ACHN (cell line): ENCODE measurements at places on chromosomes 5 and 9.

DNA sequence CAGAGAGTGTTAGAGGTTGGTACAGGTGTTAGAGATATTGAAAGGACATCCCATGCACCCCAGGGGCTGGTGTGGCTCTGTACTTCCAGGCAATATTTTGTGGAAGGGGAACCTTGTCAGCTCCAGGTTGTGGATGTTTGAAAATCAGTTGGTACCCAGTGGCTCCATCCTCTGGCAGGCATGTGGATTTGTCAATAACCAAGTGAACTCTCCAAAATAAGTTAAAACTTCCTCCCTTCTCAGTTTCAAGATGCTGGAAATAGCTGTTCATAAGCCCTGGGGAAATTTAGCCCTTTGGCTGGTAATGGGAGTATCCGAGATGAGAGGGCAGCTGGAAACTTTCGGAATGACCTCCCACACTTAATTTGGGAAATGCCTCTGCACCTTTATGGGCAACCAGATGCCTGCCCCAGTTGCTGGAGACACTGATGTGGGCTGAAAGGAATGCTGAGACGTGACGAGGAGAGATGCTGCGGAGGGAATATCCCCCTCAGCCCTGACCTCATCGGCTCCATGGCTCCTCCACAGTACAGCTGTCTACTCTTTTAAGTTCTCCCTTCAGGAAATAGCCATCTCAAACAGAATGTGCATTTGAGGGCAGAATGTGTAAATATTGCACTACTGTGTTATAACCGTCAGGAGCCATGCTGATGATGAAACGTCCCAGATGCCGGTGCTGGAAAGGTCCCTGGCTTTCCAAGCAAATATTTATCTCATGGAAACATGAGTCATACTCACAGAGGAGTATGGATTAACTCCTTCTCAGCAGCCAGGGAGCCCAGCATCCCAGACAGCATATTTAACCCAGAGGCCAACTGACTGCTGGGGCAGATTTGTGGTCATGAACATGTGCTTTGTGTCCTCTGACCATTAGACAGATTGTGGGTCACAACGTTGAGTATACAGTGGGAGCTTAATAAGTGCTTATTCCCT, 29.5 kb downstream of the TGFBI start:
- peak; percentile 81 for DNase-seq

GRCh38 chr9:72476617-72477437, 44.6 kb upstream of the TMC1 start:
- peak; percentile 84 for DNase-seq

DNA sequence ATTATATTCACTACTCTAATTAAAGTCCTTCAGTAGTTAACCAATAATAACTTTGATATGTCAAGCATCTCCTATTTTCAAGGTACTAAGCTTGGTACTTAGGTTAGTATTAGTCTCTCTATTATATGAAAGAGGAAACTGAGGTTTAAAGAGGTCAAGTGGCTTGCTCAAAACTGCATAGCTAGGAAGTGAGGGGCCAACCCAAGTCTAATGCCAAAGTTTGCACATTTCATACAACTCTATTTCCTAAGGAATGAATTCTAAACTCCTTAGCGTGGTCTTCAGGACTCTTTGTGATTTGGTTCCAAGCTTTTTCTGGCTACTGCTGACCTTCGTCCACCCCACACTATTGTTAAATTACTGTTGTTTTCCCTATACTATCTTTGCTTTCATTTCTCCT, 9.9 kb upstream of the SHOC1 start:
- no peak for DNase-seq

GRCh38 chr9:137374131-137374845, 48.7 kb downstream of the EXD3 start:
- DNase-seq: no peak

DNA sequence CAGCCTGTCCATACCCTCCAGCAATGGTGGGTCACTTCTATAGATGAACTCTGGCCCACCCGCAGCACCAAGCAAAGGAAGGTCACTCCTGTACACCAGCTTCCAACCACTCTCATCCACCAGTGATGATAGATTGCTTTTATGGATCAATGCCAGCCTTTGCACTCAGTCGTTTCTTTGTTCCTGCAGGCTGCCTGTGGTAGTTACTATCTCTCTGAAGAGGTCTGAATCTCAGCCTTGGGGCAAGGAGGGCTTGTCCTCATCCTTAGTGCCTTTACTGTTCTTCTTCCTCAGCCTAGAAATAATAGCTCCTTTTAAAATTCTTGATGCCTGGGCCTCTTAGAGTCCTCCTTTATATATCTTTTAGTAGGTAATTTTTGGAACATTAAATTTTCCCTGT, 100.8 kb downstream of the TMC1 start:
- no peak for DNase-seq

DNA sequence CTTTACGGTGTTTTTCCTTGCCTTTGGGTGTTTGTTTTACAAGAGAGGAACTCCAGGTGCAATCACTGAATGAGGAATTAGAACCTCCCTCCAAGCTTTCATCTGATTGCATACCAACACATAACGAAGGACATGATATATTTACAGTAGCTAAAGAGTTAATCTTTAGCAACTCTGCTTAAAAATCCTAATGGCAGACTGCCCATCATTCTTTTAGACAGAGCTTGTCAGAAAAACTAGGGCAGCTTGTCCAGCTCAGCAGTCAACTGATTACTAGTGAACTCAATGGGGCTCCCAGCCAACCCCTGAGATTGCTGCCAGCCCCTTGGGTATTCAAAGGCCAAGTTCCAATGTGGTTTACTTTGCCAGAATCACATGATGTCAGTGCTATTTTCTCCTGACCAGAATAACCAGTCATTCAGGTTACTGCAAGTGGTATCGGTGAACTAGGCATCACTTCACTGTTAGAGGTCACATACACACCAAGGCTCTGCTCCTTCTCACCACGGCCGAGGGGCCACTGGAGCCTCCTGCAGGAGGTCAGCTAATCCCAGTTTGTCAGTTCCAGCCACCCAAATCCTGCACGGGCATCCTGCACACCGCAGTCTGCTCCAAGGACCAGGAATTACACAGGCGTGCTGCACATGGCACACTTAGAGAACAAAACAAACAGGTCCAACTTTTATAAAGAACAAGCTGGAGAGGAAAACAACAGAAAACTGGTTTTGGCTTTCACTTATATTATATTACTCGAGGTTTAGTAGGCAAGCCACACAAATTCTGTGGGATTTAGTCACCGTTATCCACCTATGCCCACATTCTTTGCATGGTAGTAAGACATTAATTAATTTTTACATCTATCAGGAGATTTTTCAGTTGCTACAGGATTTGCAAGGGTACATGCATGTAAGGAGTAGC, 62.5 kb downstream of the NFIB start:
- peak; percentile 92 for DNase-seq

DNA sequence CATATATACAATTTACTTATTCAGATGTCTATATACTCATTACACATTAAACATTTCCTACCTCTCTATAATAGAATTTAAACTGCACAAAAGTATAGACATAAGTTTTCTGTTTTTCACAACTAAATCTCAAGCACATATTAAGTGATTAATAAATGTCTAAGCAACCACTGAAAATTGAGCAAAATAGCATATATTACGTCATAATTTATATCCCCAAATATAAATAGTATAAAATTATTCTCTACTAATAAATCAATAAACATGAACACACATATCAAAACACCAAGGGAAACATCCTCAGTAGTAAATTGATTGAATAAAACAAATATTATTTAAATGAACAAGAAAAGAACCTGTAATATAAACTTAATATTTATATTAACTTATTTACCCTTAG, 865.1 kb downstream of the CDH18 start:
- no peak for DNase-seq

DNA sequence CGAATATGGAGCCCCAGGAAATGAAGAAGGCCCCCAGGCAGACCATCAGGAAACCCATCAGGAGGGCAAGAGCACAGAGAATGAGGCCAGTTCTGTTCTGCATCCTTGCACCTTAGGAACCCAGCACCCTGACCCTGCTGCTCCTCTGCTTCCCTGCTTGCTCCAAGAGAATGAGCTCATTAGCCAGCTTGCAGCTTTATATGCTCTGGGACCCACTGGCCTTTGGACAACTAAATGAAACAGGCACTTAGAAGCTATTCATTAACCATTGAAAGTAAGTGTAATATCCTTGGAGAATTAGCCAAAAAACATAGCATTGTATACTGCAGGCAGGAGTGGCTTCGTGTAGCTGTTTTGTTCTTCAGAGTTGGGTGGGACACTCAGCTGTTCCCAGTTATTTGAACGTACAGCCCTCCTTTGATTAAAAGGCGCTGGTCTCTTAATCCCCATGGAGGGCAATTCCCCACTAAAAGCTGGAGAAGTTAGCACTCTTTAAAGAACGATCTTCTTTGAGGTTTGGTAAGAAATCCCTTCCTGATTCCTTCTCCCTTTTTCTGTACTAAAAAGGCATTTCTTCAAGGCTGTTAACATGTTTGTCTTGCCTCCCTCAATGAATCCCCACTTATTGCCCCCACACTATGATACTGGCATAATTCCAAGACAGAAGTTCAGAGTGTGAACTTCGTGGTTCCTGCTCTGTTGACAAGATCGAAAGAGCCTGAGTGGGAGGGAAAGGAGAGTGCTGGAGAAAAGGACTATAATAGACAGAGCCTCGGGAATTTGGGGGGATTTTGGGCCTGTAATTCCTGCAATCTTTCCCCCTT, at the start of gene TMEM252:
TSS of gene TMEM252 (minus strand) at position 172 of the 824 bp plus-strand sequence. CDS start at position 103, 69 bp downstream.
- DNase-seq: peak; percentile 20

DNA sequence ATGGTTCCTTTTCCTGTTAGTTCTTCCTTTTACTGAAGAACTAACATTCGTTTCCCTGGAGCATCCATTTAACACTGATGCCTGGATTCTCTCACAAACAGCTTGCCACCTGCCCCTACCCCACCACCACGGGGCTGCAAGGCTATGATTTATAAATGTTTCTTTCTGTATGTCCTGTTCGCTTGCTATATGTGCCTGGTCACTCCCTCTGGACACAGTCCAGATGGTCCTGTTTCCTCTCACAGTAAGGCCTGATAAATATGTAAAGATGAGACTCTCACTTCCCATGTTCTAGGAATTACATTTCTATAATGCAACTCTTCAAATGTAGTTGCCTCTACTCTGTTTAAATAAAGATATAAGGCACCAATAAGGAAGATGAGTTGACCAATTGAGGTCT, 146.4 kb upstream of the SHB start:
- DNase-seq: no peak

DNA sequence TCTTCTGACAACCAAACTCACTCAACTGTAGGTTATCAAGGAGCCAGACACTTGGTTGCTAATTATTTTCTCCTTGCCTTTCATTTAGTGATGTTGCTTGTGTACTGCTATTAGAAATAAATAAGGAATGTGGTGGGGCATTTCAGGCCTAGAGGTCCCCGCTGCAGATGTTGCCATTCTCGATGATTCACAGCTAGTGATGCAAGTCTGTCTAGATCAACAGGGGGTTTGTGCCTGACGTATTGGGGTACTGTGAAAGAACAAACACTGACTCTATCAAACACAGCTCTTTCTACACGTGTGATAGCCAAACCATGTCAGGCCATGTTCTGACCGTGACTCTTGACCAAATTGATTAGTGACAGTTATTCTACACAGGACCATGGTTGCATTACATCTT, 144.7 kb downstream of the OSTF1 start:
- DNase-seq: no peak

DNA sequence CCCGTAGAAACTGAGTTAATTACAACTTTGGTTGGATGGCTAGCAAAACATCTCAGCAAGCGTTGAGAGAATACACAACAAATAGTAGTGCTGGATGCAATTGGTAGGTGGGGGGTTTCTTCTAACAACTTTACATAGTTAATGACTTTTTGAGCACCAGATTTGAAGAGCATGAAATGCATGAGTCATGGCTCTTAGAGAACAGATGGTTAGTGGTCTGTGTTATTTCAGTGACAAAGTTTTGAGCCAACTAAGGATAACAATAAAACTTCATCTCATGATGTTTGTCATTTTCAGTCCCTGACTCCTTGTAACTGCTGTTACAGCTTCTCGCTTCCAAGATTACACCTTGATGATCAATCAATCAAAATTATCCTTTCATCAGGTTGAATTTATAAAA, 399.0 kb upstream of the BRINP1 start:
- DNase-seq: no peak

DNA sequence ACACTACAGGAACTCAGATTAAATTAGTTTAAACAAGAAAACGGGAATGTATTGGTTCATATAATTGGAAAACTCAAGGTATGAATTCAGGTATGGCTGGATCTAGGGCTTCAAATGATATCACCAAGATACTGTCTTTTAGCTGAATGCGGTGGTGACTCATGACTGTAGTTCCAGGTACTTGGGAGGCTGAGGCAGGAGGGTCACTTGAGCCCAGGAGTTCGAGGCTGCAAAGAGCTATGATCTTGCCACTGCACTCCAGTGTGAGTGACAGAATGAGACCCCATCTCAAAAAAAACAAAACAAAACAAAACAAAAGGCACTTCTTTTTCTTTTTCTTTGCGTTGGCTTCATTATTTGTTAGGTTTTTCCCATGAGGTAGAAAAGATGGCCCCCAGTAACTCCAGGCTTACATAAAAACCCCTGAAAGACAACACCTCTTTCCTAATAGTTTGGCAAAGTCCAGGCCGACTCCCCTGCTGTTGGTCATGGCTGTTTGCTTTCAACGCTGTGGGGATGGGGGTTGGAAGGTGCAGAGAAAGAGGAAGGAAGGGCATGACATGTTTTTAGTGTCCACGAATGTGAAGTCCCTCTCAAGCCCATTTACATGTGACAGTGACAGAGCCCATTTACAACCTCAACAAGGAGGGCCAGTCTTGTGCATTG, 39.8 kb upstream of the CRB2 start:
- DNase-seq: no peak

DNA sequence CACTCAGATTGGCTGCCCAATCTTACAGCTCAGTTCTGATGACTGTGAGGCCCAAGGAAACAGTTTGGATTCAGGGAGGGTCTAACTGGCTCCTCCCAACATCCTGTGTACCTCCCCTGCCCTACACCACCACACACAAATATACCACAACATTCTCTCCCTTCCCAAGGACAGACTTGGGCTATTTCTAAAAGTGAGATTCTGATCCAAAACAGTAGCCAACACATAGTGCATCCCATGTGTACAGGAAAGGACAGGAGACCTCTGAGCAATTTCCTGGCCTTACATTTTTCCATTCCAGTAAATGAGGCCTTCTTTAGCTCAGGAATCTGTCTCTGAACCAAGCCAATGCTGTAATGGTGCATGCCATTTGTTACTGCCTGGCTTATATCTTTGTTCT, 20.8 kb downstream of the ZNF366 start:
- no peak for DNase-seq

DNA sequence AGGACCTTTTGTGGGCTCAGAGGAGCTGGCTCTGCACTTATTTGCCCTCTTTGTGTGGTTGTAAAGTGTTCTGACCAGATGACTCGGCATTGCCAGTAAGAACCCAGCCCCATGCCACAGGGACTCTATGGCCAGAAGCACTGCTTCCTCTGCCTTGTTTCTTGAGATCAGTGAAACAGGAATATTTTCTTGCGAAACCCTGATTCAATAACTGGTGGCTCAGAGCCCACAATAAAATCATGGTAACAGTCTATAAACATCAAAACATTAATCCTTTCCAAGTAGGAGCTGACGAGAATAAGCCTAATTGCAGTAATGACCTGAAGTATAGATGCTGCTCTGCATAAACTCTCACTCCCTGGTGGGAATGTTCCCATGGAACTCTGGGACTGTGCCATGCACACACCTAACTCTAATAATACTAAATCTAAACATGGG, 344.3 kb downstream of the ZNF608 start:
- DNase-seq: peak; percentile 22
